ENCODE measurements at places on chromosomes 16 and 17.

GRCh38 chr17:74045608-74046280 lies 157.7 kb upstream of the RPL38 start:
- no peak for DNase-seq

GRCh38 chr17:60934723-60935122 lies 257.1 kb downstream of the BCAS3 start:
- DNase-seq, result no peak

DNA sequence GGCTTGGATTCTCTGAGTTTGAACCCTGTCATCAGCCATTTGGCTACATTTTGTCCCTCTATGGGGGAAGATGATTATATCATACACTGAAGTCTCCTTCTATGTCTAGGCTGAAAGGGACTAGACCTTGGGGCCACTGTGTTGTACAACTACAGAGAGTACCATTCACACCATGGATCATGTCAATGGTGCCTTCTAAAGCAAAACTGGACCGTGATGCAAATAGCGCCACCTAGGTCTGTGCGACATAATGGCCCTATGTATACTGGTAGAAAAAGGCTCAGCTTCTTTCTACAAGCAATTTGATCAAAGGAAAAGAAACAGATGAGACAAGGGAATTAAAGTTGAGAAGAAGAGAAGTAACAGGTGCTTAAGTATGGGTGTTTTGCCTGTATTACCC lies 100.7 kb downstream of the LYRM1 start:
- no peak for DNase-seq

DNA sequence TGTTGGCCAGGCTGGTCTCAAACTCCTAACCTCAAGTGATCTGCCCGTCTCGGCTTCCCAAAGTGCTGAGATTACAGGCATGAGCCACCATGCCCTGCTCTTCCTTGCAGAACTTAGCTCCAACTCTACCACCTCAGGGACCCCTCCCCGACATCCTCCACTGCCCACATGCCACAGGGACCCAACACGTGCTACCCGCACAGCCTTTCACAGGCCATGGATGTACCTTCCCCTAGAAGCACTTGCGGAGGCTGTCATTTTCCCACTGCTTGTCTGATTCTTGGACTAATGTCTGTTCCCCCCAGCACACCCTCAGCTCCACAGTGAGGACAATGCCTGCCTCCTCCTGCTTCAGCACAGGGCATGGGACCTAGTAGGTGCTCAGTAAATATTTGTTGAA lies 147.4 kb downstream of the ZNF423 start:
- no peak for DNase-seq

DNA sequence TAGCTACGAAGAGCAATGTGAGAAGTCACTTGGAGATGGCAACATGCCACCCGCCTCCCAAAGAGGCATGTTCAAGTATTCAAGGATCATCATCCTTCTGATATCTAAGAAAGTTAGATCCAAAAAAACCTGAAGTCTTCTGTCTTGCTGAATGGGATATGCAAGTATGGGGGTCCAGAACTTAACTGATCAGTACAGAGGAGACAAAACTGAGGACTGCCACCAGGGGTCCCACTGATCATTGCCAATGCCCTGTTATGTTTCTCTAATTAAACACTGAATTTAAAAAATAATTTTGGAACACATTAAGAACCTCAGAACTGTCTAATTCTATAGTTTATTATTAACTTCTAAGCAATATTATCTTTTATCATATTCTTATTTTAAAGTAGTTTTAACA lies 99.7 kb downstream of the CDH8 start:
- DNase-seq, result no peak

DNA sequence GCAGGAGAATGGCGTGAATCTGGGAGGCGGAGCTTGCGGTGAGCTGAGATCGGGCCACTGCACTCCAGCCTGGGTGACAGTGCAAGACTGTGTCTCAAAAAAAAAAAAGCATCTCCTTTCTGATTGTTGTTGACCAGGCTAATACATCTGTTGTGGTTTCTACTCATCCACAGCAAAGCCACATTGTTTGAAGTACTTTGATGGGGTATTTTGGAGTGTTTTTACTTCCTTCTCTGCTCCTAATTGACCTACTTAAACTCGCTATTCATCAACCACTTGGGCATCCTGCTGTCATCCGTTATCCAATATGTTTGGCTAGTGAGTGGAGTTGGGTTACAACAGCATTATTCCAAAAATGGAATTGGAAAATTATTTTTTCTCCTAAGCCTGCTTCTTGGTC lies 3.5 kb upstream of the CDC27 start:
- DNase-seq, result no peak
